MV-4-11 (cell line): ENCODE measurements at places on chromosomes 16 and 17.
A peak's percentile ranks its signal among the peaks of the same experiment; 100 is the strongest.

GRCh38 chr17:39757931-39758873 lies 20.5 kb downstream of the GRB7 start:
- peak; percentile 95 for DNase-seq

DNA sequence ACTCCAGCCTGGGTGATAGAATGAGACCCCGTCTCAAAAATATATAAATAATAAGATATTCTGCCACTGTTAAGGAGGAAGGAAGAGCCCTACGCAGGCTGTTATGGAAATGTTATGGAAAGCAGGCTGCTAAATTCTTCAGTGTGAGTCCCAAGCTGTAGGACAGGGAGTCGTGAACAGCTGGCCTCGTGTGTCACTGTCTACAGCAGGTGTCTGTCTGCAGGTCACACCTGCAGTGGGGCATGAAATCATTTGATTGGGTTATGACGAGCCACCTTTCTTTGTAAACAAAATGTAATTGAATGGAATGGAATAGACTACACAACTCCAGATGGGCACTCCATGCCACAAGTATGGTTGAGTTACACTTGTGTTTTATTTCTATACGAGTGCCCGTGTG lies 15.6 kb upstream of the LITAF start:
- no peak for DNase-seq

DNA sequence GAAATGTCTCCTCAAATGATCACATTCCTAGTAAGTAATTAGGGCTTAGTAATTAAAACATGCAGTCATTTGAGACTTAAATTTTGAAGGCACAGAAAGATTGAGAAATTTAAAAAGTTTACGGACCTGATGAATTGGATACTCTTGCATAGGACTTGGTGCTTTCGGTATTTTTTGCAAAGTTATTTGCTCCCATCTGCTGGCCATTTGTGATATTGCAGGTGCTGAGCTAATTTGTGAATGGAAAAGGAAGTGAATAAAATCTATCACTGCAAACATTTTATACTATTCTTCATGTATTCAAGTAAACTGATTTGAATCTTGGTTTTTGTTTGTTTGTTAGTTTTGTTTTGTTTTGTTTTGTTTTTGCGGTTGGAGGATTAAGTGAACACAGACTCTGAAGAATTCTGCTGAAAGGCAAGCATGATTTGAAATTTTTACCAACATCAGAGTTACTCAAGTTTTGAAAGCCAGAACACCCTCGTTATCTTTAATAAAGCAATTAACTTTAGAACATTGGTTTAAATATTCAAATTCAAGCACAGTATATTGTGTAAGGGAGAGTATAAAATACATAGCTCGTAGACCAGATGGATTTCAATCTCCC lies 689.5 kb upstream of the RBFOX1 start:
- peak; percentile 20 for DNase-seq

DNA sequence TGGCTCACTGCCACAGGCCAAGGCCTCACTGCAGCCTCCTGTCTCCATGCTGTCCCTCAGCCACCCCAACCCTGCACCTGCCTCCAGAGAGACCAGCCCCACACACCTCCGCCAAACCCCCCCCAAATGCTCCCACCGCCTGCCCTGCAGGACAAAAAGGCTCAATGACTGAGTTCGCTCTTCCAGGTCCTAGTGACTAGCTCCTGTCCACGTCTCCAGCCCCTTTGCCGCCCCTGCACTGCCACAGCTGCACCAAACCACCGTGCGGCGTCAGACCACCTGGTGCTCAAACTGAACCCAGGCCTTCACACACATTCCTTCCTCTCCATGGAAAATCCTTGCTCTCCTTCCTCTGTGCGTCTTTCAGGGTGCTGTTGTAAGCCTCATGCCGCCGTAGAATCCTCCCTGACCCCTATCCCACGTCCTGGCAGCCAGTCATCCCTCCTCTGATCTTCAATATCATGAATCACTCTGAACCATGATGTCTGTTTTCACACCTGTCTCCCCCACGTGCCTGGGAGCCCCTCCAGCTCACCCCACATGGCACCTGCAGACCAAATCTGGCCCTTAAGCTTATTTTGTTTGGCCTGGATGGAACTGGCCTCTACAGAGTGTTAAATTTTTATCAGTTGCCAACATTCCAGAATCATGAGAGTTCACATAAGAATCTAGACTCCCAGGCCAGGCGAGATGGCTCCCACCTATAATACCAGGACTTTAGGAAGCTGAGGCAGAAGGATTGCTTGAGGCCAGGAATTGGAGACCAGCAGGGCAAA lies 4.3 kb upstream of the GSG1L start:
- DNase-seq, result no peak

- peak; percentile 69 for DNase-seq
Measured at GRCh38 chr17:50314456-50315011, 31.4 kb upstream of the XYLT2 start.

- no peak for DNase-seq
Measured at GRCh38 chr16:1289477-1289866, 20.0 kb upstream of the UBE2I start.

DNA sequence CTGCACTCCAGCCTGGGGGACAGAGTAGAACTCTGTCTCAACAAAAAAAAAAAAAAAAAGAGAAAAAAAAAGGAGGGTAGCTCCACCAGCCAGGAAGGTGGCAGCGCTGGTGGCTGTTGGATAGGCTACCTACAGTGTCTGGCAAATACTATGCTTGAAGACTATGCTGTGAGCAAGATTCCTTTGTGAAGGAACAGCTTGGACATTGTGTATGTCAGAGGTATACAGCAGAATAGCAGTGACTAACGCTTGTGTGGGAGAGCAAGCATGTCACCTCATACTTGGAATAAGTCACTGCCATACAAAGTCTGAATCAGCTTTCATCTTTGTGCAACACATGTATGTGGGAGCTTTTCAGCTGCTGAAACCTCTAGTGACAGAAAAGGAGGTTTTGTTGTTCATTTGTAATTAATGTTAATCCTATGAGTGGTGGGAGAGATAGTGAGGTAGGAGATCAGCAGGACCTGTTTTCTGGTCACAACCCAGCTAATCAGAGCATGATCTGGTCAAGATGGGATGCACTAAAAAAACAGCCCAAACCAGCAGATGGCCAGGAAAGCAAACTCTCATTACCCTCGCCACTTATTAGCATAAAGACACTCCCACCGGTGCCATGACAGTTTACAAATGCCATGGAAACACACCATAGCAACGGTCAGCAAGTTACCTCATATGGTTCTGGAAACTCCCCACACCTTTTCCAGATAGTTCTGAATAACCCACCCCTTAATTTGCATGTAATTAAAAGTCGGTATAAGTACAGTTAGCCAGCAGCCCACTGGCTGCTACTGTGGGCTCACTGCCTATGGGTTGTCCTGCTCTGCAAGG lies 6.8 kb upstream of the ITGAD start:
- peak; percentile 59 for DNase-seq

DNA sequence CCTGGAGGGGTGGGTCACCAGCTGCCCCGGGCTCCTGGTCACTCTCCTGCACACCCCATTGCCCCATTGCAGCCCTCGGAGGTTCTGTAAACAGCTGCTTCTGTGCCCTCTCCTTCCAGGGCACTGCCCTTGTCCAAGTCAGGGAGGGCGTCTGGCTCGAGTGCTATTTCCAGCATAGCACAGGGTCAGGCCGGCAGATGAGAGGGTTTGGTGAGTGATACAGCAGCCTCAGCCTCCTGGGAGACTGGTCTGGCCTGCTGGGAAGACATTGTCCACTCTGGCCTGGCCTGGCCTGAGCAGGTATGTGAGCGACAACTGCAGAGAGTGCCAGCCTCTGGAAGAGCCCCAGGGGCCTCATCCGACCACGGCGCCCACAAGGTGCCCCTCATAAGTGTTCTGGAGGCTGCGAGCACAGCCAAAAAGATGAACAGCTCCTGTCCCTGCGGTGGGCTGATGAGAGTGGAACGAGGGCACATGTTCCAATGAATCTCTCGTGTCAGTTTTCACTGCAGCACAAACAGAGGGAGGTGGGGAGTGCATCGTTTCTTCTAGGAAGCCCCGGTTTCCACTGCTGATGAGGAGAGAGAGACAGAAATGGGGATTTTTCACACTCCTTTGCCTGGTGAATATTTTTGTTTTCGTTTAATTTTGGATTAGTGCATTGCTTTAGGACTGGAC lies 105.8 kb upstream of the SDK2 start:
- no peak for DNase-seq

- DNase-seq, result peak; percentile 80
Measured at GRCh38 chr17:61314368-61315078, 85.1 kb upstream of the TBX2 start.

- peak; percentile 99 for DNase-seq
Measured at GRCh38 chr17:57662644-57663308, 82.3 kb downstream of the CCDC182 start.

DNA sequence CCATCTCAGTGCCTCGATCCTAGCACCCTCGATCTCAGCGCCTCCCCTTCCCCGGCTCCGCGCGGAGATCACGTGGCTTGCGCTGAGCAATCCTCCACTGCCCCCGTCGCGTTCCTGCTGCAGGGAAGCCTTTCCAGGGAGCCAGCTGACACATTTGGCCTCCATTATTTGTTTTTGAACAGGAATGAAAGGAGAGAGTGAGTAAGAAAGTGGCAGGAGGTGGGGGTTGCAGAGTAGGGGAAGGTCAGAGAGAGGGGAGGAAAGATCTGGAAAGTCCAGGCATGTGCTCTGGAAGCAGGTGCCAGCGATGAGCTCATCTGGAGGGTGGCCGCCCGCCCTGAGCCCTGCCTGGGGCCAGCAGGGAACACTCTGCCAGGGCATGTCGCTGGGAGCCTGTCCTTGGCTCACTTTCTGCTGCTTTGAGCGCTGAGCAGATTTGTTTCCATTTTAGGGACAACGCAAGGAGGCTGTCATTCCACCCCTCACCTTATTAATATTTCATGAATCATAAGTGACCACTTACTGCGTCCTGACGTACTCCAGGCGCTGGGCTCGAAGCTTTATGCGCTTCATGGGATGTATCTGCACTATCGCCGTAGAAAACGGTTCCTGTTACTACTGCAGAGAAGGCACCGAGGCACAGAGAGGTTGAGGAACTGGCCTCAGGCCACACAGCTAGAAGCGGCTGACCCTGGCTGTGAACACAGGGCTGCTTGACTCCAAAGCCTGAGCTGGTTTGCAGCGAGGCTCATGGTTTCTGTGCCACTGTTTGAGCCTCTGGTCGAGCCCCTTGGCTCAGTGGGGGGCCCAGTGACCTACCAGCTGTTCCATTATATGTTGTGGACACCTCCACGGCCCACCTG lies 283.1 kb downstream of the SEC14L1 start:
- no peak for DNase-seq

- DNase-seq, result no peak
Measured at GRCh38 chr17:10612957-10613744, 44.0 kb downstream of the MYH3 start.

DNA sequence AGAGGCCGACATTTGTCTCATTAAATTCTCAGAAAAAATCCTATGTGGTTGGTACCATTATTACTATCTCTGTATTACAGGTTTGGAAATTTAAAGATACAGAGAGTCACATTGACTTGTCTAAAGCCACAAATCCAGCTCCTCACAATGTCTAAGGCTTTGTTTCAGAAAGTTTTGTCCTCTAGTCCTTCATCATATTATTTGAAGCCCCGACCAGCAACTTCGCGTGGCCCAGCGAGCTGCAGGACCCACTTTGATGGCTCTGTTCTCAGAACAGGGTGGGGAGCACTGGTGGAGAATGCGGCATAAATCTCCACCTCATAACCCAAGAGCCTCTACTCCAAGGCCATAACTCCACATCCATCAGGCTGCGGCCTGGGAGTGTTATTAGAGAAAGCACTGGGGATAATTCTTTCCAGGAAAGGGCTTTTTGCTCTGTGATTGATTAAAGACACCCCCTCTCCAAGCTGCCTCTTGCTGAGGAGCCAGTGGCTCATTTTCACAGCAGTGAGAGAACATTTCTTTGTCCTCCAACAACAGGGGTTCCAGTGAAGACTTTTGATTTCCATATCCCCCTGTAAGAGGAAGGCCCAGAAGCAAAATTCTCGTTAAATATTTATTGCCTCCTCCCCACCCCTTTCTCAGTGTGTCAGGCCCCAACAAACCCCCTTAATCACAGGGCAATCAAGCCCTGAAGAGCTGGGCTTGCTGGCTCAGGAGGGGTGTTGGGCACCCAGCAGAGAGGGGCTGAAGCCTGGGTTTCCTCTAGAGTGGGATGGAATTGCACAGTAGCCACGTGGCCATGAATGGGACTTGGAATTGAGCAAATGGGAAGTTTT lies 113.7 kb upstream of the CDH11 start:
- no peak for DNase-seq

GRCh38 chr17:40515491-40516041 lies 14.1 kb upstream of the TNS4 start:
- DNase-seq, result no peak

- DNase-seq, result peak; percentile 2
Measured at GRCh38 chr16:49884033-49885015, 28.4 kb upstream of the ZNF423 start.

DNA sequence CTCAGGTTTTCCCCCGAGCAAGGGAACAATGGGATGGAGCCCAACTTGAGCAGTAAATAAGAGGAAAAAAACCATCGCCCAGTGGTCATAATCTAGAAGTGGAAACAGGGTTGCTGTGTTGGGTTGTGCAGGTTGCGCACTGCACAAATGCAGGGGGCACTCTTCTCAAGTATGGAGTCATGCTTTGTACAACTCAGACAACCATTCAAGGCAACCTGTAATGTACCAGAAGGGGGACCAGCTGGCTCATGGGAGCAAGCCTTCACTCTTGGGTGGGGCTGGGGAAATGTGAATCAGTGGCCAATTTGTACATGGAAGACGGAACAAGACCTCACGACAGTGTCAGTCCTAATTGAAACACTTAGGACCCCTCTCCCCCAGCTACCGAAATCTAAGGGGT lies 23.9 kb upstream of the LITAF start:
- no peak for DNase-seq

DNA sequence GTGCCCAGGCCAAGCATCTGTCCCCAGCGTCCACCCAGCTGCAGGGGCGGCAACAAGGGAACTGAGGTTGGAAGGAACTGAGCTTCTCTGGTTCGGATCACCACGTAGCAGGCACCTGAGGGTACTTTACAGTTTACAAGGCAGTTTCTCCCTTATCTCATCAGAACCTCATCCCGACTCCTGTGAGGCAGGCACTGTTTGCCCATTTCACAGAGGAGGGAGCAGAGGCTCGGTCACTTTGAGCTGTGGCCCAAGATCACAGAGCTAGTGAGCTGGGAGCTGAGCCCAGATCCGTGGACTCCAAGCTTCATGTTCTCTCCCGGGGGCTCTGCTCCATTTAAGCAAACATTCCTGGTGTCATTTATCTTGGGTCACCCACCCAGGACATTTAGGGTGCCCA lies 15.1 kb downstream of the UBALD1 start:
- DNase-seq, result no peak

DNA sequence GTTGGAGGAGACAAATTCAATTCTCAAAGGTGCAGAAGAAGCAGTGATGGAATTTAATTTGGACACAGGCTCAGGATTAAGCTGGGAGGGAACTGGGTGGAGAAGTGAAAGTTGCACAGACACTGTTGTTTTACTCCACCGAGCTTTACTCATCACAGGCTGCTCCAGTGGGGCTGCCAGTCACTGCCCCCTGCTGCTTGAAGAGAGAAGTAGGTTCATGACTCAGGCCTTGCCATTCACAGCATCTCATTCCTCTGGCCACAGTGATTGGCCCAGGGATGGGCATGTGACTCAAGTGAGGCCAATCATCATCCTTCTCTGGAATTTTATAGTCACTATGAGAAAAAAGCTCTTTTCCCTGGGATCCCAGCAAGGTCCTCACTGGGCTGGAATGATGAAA lies 11.8 kb downstream of the GNAO1 start:
- DNase-seq, result peak; percentile 93

GRCh38 chr16:75024182-75024581 lies 25.4 kb downstream of the ZNRF1 start:
- DNase-seq, result no peak
